ENCODE measurements at places on chromosomes 3 and 15.

- DNase-seq = no peak
Measured at GRCh38 chr3:100496711-100497261, 4.4 kb downstream of the TMEM45A start.

- no peak for DNase-seq
Measured at GRCh38 chr15:99981191-99981647, 248.0 kb upstream of the LYSMD4 start.

GRCh38 chr3:40718681-40719080 is 193.9 kb downstream of the ZNF621 start:
- DNase-seq = peak; percentile 41

GRCh38 chr3:148202386-148202785 is 495.3 kb upstream of the AGTR1 start:
- peak; percentile 39 for DNase-seq

DNA sequence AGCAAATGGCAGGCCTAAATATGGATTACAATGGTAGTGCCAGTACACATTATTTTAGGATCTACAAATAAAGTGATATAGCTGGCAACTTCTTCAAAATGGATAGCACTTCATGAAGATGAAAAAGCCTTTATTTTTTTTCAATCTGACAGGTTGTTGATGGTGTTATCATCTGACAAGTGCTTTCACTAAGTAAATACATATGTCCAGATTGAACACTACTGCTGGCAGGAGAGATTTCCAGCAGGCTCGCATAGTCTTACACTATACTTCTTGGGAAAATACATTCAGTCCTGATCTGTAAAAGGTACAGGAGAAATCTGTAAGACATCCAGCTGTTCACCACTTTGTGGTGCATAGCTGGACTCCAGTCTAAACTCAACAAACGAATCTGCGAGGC is 50.9 kb upstream of the ALCAM start:
- DNase-seq = no peak

- DNase-seq = peak; percentile 18
Measured at GRCh38 chr3:94972066-94972465, 909.2 kb downstream of the NSUN3 start.

DNA sequence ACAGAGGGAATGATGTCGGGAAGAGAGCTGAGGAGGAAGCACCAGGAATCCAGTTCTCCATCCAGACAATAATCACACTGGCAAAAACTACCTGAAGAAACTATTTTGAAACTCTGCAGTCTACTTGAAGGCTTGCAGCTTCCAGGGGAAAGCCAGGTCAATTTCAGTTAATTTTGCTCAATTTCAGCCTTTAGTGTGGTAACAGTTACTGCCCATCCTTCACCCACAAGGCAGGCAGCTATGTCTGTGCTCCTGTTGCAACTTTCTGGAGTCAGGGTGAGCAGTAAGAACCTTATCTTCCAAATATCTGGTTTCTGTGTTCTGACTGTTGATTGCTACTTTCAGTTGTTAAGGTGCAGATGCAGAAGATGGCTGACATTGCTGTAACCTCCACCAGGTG is 221.7 kb downstream of the ADAMTS17 start:
- peak; percentile 54 for DNase-seq

- DNase-seq = no peak
Measured at GRCh38 chr3:9870978-9871377, 9.1 kb downstream of the CIDEC start.

GRCh38 chr3:87979527-87979926 is 79.3 kb downstream of the CGGBP1 start:
- no peak for DNase-seq

- DNase-seq = peak; percentile 15
Measured at GRCh38 chr3:101902041-101902440, 52.7 kb downstream of the NFKBIZ start.

- no peak for DNase-seq
Measured at GRCh38 chr15:101112336-101113113, 139.3 kb downstream of the CHSY1 start.

DNA sequence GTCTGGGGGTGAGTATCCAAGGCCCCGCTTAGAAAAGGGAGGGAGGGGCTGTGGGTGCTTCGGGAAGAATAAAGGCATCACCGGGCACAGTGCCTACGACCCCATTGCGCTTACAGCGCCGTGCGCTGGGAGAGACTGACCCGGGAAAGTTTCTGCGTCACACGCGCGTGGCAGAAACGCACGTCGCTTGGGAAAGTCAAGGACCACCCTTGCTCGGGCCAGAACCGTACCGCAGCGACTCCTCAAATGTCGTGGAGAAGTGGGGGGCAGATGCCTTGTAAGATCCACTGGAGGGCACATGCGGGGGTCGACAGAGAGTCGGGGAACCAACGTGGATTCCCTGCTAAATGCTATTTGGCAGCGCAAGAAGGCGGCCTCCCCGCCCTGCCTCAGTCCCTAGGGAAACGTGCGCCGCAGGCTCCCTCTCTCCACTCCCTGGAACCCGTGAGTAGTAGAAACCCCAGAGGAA is 2.4 kb downstream of the ADAMTS9 start:
- DNase-seq = no peak

DNA sequence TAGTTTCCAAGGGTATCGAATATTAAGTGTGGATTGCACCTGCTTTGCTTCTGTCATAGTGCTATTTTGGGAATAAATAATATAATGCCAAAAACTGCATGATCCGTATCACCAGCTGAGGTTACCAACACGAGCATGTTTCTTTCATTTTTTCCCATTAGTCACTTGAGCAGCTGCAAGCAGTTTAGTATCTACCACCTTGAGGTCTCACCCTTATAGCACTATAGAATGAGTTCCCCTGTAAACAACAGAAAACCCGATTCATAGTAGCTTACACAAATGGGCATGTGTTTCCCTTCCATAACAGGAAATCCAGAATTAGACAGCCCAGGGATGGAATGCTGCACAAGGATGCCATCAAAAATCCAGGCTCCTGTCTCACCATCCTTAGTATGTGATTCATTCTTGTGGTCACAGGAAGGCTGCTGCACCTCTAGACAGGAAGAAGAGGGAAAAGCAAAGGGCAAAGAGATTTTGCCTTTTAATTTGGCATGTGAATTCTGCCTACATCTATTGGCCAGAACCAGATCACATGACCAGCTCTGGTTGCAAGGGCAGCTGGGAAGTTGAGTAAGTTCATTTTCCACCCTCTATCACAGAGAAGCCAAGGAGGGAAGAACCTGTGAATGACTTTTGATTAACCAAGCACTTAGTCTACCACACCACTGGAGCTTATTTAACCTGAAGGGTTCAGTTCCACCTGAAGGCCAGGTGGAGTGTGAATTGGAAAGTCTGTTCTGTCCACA is 91.3 kb upstream of the SLC25A36 start:
- no peak for DNase-seq

DNA sequence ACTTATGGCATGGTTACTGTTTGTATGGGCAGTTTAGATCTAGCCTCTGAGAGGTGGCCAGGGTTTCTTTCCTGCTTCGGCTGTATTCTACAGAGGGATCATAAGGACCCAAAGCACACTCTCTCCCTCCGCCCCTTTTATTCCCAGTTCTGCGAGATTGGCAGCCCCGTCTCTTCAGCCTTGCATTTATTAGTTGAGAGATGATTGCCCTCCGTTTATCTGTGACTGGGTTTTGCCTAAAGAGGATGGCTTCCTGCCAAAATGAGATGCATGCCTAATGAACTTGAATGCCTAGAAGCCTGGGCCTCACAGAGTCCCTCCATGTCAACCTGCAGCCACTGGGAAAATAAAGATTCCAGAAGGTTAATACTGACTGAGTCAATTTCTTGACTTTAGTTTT is 97.1 kb upstream of the CHL1 start:
- no peak for DNase-seq

DNA sequence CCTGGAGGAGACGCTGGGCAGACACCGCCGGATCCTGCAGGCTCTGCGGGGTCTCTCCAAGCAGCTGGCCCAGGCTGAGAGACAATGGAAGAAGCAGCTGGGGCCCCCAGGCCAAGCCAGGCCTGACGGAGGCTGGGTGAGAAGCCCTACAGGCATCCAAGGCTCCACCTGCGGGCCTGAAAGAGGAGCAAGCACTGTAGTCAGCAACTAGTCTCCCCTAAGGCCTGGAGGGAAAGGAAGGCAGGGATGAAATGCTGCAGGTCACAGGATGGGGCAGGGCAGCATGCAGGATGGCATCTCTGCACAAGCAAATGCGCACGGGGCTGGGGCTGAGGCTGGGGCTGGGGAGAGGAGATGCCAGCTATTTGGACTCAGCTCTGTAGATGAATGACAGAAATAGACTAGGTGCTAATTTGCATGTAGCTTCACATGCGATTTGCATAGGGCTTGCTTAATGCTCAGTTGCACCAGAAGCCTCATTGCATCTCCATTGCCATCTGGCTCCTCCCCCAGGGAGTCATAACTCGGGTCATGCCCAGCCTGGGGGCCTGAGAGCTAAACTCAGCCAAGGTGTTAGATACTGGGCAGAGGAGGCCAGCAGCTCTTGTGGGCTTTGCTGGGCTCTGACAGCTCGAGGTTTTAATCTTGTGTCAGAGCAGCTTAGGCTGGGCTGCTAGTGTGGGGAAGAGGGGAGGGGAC is 5.2 kb upstream of the CPLX3 start:
- peak; percentile 74 for DNase-seq

GRCh38 chr15:80710635-80711554 is 15.8 kb downstream of the ABHD17C start:
- peak; percentile 12 for DNase-seq

DNA sequence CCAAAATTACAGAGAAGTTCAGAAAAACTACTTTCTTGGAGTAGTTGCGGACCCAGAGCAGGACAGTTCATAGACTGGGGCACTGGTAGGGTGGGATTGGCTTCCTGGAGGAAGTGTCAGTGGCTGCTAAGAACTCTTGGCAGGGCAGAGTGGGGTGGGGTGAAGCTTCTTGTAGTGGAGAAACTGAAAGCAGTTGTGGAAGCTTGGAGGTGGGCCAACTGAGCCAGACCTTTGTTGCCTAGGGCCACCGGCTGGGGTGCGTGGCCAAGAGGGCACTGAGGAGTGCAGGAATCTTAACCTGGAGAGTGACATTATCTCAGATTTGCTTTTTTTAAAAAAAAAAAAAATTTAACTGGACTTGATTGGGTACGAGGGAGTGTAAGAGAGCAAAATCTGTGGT is 3.1 kb downstream of the KAT2B start:
- DNase-seq = no peak

DNA sequence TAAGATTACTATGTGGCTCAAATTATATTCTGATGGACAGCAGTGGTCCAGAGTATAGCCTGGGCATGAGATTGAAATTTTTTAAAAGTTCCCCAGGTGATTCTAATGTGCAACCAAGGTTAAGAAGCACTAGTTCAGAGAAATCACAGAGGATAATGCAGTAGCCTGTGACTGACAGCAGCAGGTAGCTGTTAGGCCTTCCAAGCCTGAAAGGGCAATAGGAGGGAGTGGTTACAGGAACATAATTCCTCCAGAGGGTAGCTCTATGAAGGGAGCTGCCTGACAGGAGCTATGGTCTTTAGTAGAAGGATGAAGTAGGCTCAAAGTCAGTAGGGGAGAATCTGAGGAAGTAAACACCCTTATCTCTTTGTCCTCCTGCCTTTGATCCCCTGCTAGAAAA is 342.9 kb upstream of the PPP2R3A start:
- DNase-seq = no peak

GRCh38 chr15:76337696-76338485 is 1.3 kb downstream of the ISL2 start:
- DNase-seq = peak; percentile 70

DNA sequence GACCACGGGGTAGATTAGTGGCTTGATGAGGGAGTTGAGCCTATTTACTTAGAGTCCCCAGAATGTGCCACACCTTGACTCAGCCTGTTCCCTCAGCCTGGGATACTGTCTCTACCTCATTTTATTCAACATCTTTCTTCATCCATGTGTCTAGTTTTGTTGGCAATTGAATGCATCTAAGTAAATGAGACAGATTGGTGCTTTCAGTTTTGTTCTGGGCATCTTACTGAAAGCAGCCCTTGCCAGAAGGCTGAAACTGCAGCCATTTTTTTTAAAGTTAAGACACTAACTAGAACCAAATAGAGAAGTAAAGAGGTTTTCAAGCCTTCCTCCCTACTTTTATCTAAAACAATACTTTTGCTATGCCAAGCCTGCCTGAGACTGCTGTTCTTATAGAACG is 246.8 kb downstream of the SLCO3A1 start:
- DNase-seq = no peak

- no peak for DNase-seq
Measured at GRCh38 chr3:72386327-72387000, 461.8 kb downstream of the SHQ1 start.

GRCh38 chr3:131505421-131505820 is 2.6 kb upstream of the MRPL3 start:
- DNase-seq = no peak

GRCh38 chr15:68610825-68611224 is 32.0 kb downstream of the CORO2B start:
- DNase-seq = no peak

DNA sequence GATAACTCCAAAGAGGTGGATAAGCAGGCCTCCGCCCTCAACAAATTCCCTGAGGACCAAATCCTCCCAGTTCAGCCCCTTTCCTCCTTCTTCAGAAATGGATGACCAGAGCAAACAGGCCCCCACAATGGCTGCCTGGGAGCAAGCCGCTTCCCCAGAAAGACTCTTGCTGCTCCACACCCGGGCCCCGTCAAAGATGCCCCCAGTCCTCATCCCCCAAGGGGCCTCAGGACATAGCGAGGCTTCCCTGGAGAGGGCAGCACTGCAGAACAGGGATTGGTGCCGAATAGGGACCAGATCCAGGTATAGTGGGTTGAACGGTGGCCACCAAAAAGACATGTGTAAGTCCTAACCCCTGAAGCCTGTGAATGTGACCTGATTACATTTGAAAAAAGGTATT is 502.3 kb downstream of the SHQ1 start:
- no peak for DNase-seq

- peak; percentile 14 for DNase-seq
Measured at GRCh38 chr15:25811481-25811906, 51.6 kb downstream of the ATP10A start.

GRCh38 chr15:63065262-63066221 is 23.0 kb downstream of the TPM1 start:
- DNase-seq = no peak

- DNase-seq = peak; percentile 49
Measured at GRCh38 chr15:44719293-44719999, 8.1 kb downstream of the B2M start.

- no peak for DNase-seq
Measured at GRCh38 chr15:89104172-89104564, 15.9 kb downstream of the ABHD2 start.

DNA sequence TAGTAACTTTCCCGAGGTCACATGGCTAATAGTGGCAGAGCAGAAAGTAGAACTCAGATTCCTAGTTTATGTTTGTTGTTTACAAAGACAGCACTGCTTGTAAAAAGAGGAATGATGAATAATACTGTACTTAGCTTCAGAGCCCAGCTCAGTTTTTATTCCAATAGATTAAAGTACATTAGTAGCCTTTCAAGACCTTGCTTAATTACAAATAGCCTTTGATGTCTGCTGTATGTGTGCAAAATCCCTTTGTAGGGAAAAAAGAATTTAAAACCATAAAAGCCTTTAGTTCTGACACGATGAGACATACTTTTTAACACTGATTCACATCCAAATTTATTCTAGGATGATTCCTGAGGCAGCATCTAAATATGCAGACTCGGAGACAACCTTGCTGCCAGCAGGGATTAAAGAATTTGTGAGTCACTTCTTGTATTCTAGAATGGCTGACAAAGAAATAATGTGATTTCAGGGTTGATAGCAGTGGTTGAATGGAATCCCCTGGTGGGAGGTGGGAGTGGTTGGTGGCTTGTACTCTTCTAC is 324.2 kb upstream of the TGFBR2 start:
- DNase-seq = no peak

All from NB4 (cell line).